ENCODE measurements at places on chromosomes 3 and 15.

DNA sequence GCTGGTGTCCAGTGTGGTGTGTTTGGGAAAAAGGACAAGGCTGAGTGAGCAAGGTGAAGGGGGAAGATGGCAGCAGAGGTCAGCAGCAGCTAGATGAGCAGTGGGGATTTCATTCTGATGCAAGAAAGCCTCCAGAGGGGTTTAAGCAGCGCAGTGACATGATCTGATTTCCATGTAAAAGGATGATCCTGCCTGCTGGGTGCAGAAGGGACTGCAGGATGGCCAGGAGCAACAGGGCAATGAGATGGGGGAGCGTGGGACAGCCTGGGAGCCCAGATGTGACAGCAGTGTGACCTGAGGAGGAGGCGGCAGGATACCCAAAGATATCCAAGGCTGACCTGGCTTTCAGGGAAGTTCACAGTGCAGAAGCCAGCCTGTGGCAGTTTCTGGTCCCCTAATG is 6.1 kb downstream of the WNT7A start:
- DNase-seq = no peak

- no peak for DNase-seq
These were observed 25.1 kb downstream of the STIMATE start for GRCh38 chr3:52872245-52872644.

- DNase-seq = no peak
These were observed 281.0 kb upstream of the NR2E3 start for GRCh38 chr15:71529361-71529760.

DNA sequence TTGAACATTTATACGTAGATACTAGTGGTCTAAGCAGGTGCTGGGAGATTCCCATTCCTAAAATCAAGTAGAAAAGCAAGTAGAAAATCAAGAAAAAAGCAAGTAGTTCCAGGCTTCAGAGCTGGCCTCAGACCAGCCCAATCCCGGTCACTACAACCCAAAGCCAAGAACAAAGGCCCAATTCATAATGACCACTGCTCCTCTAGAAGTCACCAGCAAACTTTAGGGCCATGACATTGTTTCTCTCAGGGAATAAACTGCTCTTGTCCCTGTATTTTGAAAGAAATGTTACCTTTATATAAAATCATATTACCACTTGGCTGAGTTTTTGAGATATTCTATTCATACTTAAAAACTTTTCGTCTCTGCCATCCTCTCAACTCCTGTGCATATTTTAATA is 106.3 kb upstream of the IL12A start:
- DNase-seq = no peak

DNA sequence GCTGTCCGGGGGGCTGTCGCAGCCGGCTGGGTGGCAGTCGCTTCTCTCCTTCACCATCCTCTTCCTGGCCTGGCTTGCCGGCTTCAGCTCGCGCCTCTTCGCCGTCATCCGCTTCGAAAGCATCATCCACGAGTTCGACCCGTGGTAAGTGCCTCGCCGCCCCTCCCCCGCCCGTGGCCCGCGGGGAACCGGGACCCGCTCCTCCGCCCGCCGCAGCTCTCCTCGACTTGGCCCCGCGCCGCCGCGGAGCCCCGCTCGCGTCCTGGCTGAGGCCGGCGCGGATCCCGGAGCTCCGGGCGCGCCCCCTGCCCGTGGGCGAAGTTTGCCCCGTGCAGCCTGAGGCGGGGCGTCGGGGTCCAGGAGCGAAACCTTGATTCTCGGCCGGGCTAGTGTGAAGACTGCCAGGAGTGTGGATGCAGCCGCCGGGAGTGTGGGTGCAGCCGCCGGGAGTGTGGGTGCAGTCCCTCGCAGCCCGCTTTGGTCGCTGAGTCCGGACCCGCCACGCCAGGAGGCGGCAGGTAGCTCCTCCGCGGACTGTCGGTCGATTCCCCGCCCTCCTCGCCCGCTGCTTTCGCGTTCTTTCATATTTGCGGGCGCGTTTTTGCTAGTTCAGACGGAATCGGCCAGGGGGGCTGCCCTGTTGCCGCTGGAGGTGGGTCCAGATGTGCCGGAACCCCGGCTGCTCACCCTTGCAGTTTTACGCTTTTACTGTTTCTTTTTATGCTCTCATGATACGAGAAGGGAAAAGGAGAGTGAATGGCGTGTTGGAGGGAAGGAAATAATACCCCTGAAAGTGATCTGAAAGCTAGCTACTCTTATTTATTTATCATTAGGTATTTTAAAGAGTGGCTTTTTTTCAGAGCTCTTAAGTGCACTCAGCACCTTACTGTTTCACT is 692 bp downstream of the STT3B start:
- DNase-seq = no peak

DNA sequence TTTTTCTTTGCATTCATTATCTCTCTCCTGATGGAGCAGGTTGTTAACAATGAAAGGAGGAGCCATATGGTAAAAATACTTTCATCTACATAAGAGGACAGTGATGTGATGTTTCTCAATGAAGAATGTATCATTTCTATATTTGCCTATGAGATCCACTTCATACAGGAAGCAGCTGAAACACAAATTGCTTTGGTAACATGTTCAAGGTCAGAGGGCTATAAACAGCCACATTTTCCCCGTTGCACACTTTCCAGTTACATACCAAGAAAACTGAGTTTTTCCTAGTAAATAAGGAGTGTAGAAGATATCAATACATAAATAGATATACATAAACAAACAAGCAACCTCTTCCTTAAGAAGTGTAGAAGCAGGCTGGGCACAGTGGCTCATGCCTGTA is 32.6 kb upstream of the GYG1 start:
- no peak for DNase-seq

DNA sequence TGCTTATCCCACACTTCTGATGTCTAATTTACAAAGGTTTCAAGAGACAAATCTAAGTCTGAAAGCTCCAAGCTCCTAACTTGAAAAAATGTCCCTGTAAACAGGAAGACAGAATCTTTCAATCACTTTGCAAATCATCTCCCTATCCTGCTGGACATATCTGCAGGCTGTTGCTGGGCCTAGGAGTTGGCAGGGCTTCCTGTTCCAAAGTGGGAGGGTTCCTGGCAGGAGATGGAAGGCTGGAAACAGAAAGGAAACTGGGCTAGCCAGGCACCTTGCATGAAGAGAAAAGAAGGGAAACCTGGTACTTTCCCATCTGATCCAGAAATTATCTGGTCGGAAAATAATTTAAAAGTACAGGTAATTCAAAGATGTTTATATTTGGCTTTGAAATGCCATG is 227.3 kb upstream of the IL12A start:
- no peak for DNase-seq

GRCh38 chr15:61621146-61621545 is 392.0 kb upstream of the RORA start:
- DNase-seq = no peak

- DNase-seq = no peak
These were observed 27.0 kb downstream of the ATRIP start for GRCh38 chr3:48473617-48473952.

DNA sequence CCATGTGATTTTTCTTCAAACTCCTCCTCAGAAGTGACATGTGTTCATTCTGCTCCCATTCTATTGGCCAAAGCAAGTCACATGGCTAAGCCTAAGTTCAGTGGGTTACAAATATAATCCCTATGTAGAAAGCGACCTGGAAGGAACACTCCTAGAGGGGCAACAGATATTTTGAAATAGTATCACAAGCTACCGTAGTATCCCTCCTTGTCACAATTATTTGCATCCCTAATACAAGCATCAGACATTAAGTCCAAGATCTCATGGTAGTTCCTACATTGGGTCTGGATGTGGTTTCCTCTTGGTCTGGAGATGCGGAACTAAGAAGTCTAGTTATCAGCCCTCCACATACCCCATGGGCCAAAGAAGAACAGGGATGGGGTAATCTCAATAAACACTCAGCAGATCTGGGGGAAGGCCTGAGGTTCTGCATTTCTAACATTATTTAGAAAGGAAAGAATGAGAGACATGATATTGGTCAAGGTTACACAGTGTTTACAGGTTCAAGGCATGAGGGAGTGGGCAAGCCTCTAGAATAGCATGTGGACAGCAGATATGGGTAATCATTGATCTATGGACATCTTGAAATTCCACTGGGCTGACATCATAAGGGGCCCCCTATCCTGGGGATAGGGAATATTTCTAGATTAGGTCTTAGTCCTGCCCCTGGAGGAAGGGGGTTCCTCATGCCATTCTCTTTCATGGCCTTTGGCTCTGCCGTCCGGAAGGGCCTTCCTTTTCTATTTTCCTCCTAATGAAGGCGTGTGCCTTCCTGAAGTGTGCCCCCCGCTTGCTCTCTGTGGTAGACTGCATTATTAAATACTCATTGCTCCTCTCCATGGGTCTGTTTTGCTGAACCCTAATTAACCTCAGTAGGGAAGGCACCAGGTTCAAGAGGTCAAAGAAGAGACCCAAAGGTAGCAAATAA is 17.8 kb upstream of the ABHD2 start:
- no peak for DNase-seq

DNA sequence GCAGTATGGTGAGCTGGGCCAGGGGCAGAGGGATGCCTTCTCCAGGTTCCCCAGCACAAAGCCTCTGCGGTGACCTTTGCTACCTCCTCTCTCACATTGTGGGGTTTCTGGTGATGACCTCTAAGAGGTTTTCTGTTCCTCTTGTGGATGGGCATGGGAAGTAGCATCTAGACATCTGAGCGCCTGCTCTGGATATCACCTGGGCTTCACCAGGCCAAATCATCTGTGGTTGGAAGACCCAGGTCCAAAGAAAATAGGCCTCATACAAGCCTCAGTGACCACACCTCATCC is 7.0 kb downstream of the APEH start:
- no peak for DNase-seq

DNA sequence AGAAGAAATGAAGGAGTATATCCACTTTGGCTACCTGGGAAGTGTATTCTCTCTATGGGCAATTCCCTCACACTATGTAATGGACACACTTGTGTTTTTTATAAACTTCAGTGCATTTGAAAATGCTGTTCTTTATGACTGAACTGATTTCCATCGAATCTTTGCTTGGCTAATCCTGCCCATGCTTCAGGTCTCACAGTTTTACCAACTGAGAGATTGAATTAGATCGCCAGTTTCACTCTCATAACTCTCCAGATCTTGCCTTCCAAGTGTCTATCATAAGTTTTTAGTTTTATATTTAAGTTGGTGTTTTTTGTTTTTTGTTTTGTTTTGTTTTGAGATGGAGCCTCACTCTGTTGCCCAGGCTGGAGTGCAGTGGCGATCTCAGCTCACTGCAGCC is 73.5 kb upstream of the MBNL1 start:
- no peak for DNase-seq

DNA sequence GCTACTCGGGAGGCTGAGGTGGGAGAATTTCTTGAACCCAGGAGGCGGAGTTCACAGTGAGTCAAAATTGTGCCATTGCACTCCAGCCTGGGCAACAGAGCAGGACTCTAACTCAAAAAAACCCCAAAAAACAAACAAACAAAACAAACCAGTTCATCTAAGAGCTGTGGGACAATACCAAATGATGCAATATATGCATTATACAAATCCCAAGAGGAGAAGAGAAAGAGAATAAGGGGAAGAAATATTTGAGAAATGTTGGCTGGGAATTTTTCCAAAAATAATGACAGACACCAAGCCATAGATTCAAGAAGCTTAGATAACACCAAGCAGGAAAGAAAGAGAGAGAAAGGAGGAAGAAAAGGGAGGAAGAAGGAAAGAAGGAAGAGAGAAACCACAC is 82.5 kb downstream of the KLF13 start:
- DNase-seq = no peak

GRCh38 chr15:57667171-57667849 is 39.2 kb upstream of the POLR2M start:
- DNase-seq = no peak

DNA sequence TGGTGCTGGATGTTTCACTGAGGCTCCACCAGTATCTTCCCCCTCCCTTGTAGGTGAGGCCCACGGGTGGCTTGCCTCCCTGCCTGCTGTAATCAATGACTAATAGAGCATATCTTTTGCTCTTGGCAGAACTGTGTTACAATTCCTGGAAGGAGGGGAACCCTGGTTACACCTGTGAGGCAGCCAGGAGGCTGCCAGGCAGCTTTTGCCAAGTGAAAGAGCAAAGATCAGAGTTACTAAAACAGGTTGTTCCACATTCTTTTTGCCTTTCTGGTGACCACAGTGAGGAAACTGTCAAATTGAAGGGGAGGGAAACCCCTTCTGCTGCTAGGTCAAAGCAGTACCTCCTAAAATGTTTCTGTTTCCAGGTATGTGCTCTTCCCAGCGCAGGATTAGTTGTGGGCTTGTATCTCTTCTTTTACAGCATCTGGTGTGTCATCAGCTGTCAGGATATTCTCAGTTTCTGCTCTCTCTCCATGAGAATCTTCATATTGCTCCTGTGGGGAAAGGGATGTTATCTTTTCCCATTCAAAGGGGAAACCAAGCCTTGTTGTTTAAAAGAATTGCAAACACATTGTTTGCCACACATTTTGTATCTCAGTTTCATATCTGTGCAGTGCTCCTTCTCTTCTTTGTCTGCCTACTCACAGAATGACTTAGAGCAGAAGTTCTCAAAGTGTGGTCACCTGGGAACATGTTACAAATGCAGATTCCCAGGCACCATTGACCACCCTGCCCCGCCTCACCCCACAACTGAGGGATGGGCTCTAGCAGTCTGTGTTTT is 137.4 kb upstream of the UMPS start:
- DNase-seq = no peak

- DNase-seq = no peak
These were observed 209.6 kb upstream of the MCTP2 start for GRCh38 chr15:94021621-94022320.

DNA sequence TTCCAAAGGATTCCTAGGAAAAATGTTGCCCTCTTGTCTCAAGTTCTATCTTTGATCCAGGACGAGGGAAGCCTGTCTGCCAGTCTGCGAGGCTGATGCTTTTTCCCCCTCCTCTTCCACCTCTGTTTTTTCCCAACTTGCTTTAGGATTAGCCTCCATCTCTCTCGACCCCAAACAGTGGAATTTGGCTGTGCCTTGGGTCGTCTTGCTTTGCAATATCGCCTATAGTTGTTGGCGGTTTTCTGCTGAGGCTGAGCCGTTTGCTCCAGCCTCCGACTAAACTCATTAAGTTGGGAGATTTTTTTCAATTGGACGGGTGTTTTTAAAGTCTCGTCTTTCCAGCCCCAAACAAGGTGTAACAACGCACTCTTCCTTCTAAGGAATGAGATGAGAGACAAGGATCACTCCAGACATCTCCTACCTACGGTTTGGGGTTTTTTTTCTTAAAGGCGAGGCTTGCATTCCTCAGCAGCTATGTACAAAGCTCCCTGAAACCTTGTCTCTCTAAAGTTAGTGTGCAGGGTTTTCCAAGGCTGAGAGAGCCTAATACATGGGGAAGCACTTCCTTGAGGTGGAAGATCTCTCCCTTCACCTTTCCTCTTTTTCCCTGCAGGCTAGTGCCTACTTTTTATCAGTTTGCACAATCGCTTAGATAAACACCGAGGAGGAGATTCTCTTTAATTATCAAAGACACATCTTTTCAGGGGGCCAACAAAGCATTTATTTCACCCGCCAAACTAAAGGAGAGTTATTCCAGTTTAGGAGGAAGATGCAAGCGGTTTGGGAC is 4.8 kb upstream of the NR2F2 start:
- no peak for DNase-seq

All from activated CD8-positive, alpha-beta memory T cell treated with anti-CD3 and anti-CD28 coated beads for 1 hour (primary cell).